ENCODE measurements at places on chromosomes 3 and 15.

DNA sequence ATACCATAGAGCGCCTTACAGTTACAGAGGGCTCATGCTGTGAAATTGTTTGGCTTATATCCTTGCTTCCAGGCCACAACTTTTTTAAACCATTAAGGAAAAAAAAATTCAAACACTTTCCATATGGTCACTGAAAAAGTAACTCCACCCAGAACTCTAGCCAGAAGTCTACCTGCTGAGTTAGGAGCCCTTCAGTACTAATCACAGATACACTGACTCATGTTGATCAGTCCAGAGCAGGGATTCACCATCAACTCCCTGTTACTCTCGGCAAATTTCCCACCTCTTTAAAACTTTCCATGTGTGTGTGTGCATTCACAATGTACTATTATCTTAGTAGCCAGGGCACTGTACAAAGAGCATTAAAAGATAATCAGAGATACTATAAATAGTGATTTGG, 372.8 kb downstream of the MAGI1 start:
- no peak for DNase-seq

GRCh38 chr15:70867911-70868467, 14.0 kb upstream of the LARP6 start:
- DNase-seq: no peak

DNA sequence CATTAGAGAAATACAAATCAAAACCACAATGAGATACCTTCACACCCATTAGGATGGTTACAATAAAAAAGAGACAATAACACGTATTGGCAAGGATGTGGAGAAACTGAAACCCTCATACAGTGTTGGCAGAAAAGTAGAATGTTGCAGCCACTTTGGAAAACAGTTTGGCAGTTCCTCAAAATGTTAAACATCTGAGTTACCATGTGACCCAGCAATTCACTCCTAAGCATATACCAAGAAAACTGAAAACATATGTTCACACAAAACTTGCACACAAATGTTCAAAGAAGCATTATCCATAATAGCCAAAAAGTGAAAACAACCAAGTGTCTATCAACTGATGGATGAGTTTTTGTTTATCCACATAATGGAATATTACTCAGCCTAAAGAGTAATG, 166.9 kb upstream of the FAM3D start:
- DNase-seq: no peak

DNA sequence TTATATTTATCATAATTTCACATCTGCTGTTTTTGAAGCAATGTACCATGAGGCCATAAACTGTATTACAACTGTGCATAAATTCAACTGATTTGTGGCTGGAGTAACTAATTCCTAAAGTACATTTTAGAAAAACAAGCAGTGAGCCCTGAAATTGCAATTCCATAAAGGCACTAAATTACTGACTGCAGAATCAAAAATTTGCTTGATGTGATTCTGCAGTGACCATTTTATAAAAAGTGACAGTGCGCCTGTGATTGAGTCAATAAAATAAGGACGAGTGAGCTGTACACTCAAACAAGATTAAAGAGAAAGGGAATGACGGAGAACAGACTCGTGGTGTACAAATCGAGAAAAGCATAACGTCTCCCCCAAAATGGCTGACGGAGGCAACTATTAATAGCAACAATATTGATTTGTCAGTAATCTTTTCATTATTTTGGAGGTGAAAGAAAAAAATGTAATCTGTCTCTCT, 121.4 kb upstream of the MEIS2 start:
- no peak for DNase-seq
